CD4-positive, CD25-positive, alpha-beta regulatory T cell (primary cell): ENCODE measurements at places on chromosomes 5 and 9. TPM values are rescaled to one million over a fixed set of nuclear protein-coding genes. Genes with fewer than 3 reads are reported as not detected.

- H3K4me1 ChIP-seq, result peaks cover 4% of the 10 kb centered on the region
- DNase-seq, result no peak
- no peak overlapping the region for H3K4me3 ChIP-seq
- no peaks in the 10 kb centered on the region for H3K27me3 ChIP-seq
- no peak overlapping the region for H3K27ac ChIP-seq
Observed at GRCh38 chr5:103207653-103208052, 50.9 kb upstream of the MACIR start.

Gene BTNL8
- not detected for total RNA-seq

DNA sequence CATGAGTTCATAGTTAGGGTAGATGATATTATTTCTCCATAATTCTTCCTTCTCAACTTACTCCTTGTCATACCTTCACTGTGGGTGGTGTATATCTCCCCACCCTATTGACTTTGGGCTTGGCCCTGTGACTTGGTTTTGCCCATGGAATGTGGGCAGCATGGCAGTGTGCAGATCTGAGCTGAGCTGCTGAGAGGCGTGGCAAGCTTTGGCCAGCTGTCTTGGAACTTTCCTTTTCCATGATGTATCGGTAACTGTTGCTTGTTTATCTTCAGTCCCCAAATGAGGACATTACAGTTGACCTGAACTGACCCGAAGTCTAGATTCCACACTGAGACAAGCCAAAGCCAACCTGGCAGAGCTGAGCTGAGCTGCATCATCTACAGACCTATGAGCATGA lies 70.4 kb downstream of the RALGPS1 start:
- no peak for DNase-seq
- no peaks in the 10 kb centered on the region for H3K36me3 ChIP-seq
- H3K4me3 ChIP-seq, result peak overlapping the region; percentile 3
- no peaks in the 10 kb centered on the region for H3K27me3 ChIP-seq
- H3K4me1 ChIP-seq, result peaks cover 51% of the 10 kb centered on the region

- no peak overlapping the region for H3K27ac ChIP-seq
- DNase-seq, result no peak
- H3K4me3 ChIP-seq, result no peak overlapping the region
- no peaks in the 10 kb centered on the region for H3K36me3 ChIP-seq
Observed at GRCh38 chr5:136047858-136048257, 19.1 kb downstream of the TGFBI start.

GRCh38 chr5:177472460-177473442 lies 683 bp downstream of the DBN1 start:
- no peak overlapping the region for H3K27ac ChIP-seq
- no peak overlapping the region for H3K4me3 ChIP-seq
- H3K36me3 ChIP-seq, result no peaks in the 10 kb centered on the region
- peaks cover 6% of the 10 kb centered on the region for H3K27me3 ChIP-seq
- peaks cover 10% of the 10 kb centered on the region for H3K4me1 ChIP-seq

Gene PLPP7
- total RNA-seq, result not detected

Gene STPG3
- total RNA-seq, result not detected

DNA sequence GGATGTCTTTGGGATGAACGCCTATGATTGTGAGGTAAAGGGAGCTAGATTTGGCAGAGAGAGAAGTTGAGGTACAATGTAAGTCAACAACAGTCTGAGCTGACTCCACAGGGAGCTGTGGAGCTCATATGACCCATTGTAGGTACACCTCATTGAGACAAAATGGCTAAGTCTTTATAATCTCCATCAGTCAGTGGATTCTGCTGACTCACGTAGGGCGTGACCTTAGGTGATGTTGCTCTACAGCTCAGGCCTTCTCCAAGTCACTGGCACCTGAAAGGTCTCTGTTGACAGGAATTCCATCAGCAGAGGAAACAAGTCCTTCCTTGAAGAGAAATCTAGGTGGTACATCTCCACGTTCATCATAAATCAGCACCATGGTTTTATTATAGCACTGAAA lies 118.2 kb upstream of the PRR16 start:
- DNase-seq, result no peak
- no peaks in the 10 kb centered on the region for H3K4me1 ChIP-seq
- no peaks in the 10 kb centered on the region for H3K27me3 ChIP-seq
- no peak overlapping the region for H3K27ac ChIP-seq
- H3K36me3 ChIP-seq, result no peaks in the 10 kb centered on the region

- H3K4me1 ChIP-seq, result no peaks in the 10 kb centered on the region
- H3K27me3 ChIP-seq, result no peaks in the 10 kb centered on the region
- no peak overlapping the region for H3K4me3 ChIP-seq
- H3K36me3 ChIP-seq, result peaks cover 86% of the 10 kb centered on the region
- DNase-seq, result no peak
Observed at GRCh38 chr5:154898210-154898609, 39.8 kb downstream of the CNOT8 start.

Gene LHX6
- total RNA-seq, result not detected

Gene GPRIN1
- total RNA-seq, result 1.9 TPM

GRCh38 chr5:95406426-95407090 lies 15.4 kb downstream of the FAM81B start:
- DNase-seq, result no peak
- no peak overlapping the region for H3K4me3 ChIP-seq
- no peaks in the 10 kb centered on the region for H3K4me1 ChIP-seq
- no peaks in the 10 kb centered on the region for H3K36me3 ChIP-seq
- peaks cover 5% of the 10 kb centered on the region for H3K27me3 ChIP-seq
- H3K27ac ChIP-seq, result no peak overlapping the region

DNA sequence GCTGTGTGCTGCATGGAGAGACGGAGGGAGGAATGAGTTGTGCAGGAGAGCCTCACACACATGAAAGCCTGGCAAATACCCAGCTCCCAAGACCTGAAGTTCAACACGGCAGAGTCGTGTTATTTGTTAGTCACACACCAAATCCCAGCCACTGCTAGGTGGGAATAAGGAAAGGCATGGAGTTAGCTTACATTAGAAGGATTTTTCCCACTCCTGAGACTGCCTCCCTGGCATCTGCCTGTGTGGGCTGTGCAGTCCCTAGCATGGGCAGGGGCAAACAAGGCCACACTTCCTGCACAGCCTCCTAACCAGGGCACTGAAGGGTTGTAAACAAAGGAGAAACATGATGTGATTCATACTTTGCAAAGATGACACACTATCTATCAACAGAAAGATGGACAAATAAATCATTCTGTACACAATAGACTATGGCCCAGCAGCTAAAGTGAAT lies 306.8 kb downstream of the SPOCK1 start:
- no peak overlapping the region for H3K4me3 ChIP-seq
- no peaks in the 10 kb centered on the region for H3K4me1 ChIP-seq
- H3K36me3 ChIP-seq, result no peaks in the 10 kb centered on the region
- no peaks in the 10 kb centered on the region for H3K27me3 ChIP-seq

Gene MEIKIN
- total RNA-seq, result not detected

GRCh38 chr5:58183078-58183785 lies 276.7 kb downstream of the PLK2 start:
- H3K27me3 ChIP-seq, result no peaks in the 10 kb centered on the region
- no peaks in the 10 kb centered on the region for H3K36me3 ChIP-seq
- no peak overlapping the region for H3K27ac ChIP-seq
- DNase-seq, result no peak

- no peak for DNase-seq
- peaks cover 2% of the 10 kb centered on the region for H3K27me3 ChIP-seq
- H3K4me1 ChIP-seq, result no peaks in the 10 kb centered on the region
- H3K36me3 ChIP-seq, result no peaks in the 10 kb centered on the region
- H3K4me3 ChIP-seq, result no peak overlapping the region
Observed at GRCh38 chr5:79716839-79717238, 27.2 kb downstream of the CMYA5 start.

Gene TEX48
- total RNA-seq, result not detected

DNA sequence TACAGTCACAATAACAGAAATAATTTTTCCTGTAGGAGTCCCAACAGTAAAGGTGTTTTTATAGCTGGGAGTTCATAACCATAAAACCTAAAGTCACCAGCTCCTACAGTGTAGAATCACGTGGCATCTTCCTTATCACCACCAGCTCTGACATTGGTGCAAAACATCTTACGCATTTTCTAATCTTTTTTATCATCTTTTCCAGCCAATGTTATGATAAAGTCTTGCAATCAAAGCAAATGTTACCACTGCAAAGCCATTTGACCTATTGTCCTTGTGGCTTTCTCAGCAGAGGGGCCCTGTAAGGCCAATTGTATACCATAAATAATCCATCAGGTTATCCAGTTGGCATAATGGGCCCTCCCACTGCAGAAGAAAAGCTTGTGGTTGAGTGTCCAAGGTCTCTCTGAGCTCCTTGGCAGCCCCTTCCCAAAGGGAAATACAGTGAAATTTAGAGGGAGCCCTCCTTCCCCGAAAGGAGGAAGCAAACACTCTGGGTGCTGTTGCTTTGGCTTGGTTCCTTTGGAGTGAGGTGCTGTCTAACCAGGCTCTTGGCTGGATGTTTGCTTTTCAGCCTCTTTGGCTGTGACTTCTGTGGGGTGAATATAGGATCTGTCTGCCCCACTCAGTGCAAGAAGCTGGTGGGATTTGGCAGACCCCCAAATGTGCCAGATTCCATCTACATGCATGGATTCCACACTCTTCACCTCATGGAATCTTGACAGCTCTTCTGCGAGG lies 29.3 kb upstream of the CPEB4 start:
- H3K27me3 ChIP-seq, result no peaks in the 10 kb centered on the region
- DNase-seq, result no peak
- no peak overlapping the region for H3K27ac ChIP-seq
- H3K36me3 ChIP-seq, result no peaks in the 10 kb centered on the region

Gene CCDC183
- total RNA-seq, result 2.3 TPM

DNA sequence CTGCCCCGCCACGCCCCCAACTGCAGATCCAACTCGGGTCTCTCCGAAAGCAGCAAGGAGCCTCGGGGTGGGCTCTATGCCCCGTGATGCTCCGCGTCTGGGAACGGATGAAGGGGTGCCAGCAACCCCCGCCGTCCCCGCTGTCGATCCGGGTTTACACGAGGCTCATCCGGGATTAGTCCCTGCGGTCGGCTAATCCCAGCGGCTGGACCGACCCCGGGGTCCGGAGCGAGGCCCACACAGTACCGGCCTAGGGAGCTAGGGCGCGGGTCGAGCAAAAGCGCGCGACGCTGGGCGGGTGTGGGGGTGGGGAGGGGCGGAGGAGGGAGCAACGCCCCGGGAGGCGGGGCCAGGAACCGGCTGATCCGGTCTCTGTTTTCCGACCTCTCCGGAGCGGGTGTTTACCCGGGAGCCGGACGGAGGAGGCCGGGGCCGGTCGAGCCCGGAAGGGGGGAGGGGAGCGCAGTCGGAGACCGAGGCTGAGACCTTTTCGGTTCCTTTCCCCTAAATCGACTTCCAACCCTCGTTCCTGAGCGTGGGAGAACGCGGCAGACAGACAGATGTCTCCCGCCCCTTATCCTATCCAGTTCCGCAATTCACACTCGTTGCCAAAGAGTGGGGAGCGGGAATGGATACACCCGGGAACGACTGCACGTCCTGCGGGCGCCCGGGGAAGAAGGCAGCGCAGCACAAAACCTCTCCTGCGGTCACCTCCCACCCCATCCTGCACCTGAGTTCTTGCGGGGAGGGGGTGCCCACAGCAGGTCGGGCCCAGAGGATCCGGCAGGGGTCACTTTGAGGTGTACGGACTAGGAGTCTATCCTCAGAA lies 28.6 kb downstream of the PCDH1 start:
- H3K27me3 ChIP-seq, result no peaks in the 10 kb centered on the region
- peak overlapping the region; percentile 71 for H3K27ac ChIP-seq
- no peaks in the 10 kb centered on the region for H3K36me3 ChIP-seq
- peak; percentile 63 for DNase-seq
- H3K4me3 ChIP-seq, result peak overlapping the region; percentile 76

DNA sequence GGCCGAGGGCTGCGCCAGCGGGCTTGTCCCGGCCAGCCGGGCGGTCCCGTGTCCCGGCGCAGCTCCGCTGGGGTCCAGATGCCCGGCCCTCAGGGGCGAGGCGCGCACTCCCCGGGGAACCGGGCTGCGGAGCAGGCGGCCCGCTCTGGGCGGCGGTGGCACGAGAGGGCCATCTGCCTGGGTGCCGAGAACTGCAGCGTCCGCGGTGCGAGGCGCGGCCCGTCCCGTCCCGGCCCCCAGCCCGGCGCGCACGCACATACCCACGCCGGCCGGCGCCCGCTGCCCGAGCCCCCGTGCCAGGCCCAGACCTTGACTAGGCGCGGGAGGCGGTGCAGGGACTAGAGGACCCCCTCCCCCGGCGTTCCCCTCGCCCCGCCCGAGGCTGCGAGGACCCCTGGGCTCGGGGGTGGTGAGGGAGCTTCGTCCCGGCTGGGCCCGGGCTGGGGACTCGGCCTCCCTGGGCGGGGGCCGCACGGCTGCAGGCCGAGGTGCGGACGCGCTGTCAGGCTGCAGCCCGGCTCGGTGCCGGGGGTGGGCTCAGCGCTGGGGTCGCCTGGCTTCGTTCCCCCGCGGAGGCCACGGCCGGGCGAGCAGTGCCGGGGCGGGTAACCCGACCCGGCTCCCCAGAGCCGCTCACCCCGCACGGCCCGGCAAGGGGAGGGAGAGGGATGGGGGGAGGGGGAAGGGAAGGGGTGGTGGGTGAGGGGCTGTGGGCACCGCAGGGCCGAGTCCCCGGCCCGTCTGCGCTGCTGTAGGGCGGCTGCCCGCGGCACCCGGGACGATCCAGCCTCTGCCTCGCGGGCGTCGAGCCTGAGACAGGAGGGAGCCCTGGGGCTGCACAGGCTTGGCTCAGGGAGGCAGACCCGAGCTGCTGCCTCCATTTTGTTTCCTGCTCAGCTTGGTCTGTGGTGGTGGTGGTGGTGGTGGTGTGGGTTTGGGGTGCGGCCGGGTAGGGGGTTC lies 1.2 kb upstream of the NSD1 start:
- peaks cover 11% of the 10 kb centered on the region for H3K36me3 ChIP-seq
- DNase-seq, result no peak
- H3K27ac ChIP-seq, result peak overlapping the region; percentile 81
- H3K4me3 ChIP-seq, result no peak overlapping the region
- H3K4me1 ChIP-seq, result peaks cover 47% of the 10 kb centered on the region

GRCh38 chr5:173643964-173644363 lies 27.5 kb upstream of the BOD1 start:
- no peaks in the 10 kb centered on the region for H3K4me1 ChIP-seq
- DNase-seq, result no peak
- no peaks in the 10 kb centered on the region for H3K36me3 ChIP-seq
- no peaks in the 10 kb centered on the region for H3K27me3 ChIP-seq
- no peak overlapping the region for H3K4me3 ChIP-seq
- no peak overlapping the region for H3K27ac ChIP-seq

DNA sequence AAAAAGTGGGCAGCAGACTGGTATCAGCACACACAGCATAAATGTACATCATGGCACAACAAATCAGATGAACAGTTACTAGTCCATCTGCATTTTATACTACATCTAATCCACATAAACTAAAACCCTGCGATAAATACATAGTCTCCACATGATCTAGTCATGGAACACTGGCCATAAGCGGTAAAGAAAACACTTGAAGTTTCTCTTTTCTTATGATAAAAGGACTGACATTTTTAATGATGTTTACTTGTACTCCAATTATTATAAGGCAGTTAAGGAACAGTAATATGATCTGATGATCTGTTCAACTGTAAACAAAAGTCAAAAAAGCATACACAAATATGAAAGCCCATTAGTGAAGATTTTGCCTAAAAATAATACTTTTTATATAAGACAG lies 112.5 kb downstream of the MPDZ start:
- no peak for DNase-seq
- no peak overlapping the region for H3K4me3 ChIP-seq
- no peak overlapping the region for H3K27ac ChIP-seq
- no peaks in the 10 kb centered on the region for H3K27me3 ChIP-seq
- no peaks in the 10 kb centered on the region for H3K36me3 ChIP-seq

Gene SAPCD2
- total RNA-seq, result 1.2 TPM

Gene FOXD4L6
- not detected for total RNA-seq

- H3K36me3 ChIP-seq, result no peaks in the 10 kb centered on the region
- no peak for DNase-seq
- H3K27ac ChIP-seq, result no peak overlapping the region
- peaks cover 6% of the 10 kb centered on the region for H3K4me1 ChIP-seq
Observed at GRCh38 chr9:133488686-133489252, 9.9 kb upstream of the SLC2A6 start.

GRCh38 chr5:114977979-114978573 lies 191.6 kb downstream of the TRIM36 start:
- H3K27ac ChIP-seq, result no peak overlapping the region
- H3K27me3 ChIP-seq, result no peaks in the 10 kb centered on the region
- no peaks in the 10 kb centered on the region for H3K36me3 ChIP-seq
- H3K4me3 ChIP-seq, result no peak overlapping the region
